Activated naive CD4-positive, alpha-beta T cell treated with anti-CD3 and anti-CD28 coated beads, Interleukin-2, amount 10 ng/mL, durations not matched to agents 7 days and 5 days (primary cell): ENCODE measurements at places on chromosomes 1 and 21.

GRCh38 chr1:229860926-229861325, 206.1 kb upstream of the GALNT2 start:
- no peak for DNase-seq

- no peak for DNase-seq
These were observed 35.9 kb downstream of the VTCN1 start for GRCh38 chr1:117174851-117175250.

GRCh38 chr21:45357436-45358260, 47.3 kb upstream of the COL18A1 start:
- DNase-seq: no peak

DNA sequence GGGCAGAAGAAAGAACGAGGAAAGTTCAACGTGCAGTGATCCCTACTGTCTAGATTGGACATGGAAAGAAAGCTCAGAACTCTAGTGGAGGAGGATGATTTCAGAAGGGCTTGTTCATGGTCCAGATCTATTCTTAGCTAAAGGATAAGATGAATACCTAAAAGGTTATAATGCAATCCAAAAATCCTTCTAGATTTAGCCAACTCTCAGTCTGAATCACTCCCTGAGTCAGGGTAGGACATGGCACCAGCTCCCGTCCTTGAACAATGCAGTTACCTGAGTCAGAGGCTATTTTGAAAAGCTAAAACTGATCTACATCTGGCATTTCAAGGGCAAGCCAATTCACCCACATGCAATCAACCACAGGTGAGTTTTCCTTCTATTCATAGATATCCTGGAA, 38.8 kb upstream of the HIVEP3 start:
- no peak for DNase-seq

- DNase-seq: no peak
These were observed 54.7 kb downstream of the B3GALT5 start for GRCh38 chr21:39667353-39667891.

DNA sequence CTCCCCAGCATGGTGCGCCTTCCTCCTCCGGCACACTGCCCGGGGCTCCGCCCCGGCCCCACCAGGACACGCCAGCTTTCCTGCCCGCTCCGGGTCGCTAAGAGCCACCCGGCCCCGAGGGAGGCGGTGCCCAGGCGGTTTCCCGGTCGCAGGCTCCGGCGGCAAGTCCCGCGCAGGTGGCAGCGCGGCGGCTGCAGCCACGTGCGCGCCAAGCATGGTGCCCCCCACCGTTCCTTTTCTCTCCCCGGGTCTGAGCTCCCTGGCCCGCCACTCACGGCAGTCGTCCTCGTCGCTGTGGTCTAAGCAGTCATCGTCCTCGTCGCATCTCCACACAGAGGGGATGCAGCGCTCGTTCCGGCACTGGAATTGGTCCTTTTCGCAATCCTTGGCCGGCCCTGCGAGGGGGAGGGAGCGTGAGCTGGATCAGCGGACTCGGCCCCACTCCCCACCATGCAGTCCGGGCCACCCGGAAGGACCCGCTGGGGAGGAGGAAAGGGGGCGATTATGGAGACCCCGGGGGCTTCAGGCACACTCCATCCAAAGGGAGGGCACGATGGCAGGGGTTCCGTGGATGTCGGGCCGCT, 1.2 kb downstream of the LRP8 start:
- no peak for DNase-seq

DNA sequence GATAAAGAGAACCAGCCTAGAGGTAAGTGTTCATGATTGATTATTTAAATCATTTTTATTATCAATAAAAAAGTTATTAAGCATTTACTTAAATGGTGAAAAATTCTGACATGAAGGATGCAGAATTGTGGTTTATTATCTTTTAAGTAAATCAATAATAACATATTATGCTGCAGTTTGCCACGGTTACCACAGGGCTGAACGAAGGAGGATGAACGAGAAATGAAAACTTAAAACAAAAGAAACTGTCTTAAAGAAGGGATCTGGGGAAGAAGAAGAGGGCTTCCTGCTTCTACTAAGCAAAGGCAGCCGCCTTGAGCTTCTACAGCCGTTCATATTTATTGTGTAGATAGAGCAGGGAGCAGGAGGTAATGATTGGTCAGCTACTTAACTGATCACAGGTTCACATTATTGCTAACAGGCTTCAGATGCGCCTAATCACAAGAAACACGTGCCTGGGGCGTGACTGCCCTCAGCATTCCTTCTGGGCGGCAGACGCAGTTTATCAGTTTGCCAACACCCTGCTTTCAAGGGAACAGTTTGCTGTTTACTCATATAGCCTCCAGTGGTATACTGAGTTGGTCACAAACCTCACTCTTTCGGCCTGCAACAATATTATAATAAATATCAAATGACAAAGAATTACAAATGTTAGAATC, 5.8 kb upstream of the FNBP1L start:
- no peak for DNase-seq

DNA sequence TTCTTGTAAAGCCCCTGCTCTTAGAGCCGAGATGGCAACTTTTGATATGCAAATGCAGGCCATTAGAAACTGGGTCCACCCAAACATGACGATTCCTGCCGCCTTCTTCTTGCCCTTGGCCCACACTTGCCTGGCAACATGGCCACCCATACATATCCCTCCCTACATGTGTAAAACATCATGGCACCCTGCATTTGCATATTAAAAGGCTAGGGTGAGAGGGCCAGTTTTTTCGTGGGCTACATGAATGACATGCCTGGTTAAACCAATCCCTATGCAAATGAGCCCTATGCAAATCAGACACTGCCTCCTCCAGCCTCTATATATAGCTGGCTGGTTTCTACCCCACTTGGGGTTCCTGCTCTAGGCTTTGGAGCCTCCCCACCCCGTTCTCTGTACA, 18.8 kb downstream of the PLA2G2A start:
- no peak for DNase-seq

DNA sequence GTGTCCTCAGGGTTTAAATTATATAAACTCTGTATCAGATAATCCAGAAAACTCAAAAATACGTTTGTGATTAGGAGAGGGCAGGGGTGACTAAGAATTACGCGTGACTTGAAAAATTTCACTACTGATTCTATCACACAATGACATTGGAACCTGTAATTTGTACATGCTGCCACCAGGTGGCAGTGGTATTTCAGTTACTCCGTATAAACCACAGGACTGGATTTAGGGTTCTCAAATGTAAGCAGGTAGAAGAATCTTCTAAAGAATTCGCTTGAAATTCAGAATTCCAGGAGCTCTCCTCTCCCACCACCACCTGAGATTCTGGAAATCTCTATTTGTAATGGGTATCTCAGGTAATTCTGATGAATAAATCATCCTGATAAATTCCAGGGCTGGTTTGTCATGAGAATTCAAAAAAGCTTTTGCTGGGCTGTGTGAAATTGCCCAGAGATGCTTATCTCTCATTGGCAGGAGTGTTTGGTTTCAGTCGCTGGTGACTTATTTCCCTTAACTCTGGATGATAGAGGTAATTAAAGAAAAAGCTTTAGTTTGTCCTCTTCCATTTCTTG, 1.7 kb upstream of the KRTAP7-1 start:
- peak; percentile 65 for DNase-seq

GRCh38 chr1:183288583-183288982, 102.5 kb downstream of the LAMC2 start:
- no peak for DNase-seq

DNA sequence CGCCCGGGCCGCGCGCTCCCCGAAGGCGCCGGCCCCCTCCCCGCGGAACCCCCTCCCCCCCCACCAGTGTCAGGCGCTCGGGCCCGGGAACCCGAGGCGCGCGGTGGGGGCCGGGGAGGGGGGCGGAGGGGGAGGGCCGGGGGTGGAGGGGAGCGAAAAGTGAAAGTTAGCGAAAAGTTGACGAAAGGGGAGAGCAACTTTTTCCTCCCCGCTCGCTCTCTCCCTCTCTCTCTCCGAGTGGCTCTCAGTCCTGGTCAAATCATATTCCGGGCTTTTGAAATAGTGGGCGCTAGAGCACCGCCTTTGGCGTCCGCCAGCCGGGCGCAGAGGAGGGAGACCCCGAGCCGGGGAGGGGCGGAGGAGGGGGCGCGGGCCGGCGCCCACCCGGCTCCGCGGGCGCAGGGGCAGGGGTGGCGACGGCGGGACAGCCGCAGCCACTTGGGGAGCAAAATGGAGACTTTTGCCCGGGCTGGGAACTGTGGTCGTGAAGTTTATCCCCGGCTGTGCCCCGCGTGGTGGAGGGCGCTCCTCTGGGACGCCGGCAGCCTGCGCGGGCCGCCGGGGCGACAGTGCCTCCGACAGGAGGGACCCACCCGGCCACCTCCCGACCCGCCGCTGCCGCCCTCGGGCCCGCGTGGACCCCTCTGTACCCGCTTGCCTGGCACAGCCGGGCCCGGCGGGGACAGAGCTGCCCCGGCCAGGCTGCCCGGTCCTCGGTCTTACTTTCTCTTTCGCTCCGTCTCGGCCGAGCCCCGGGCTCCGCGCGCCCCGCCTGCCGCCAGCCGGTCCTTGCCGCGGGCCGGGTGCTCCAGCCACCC, 697 bp downstream of the PRDM16 start:
- peak; percentile 41 for DNase-seq

- no peak for DNase-seq
These were observed 15.8 kb upstream of the RNF223 start for GRCh38 chr1:1089731-1090423.

- no peak for DNase-seq
These were observed 22.6 kb upstream of the SYCP1 start for GRCh38 chr1:114832057-114832456.
